Fibroblast of skin of abdomen (primary cell): ENCODE measurements at places on chromosomes 2 and 18.

GRCh38 chr2:231323316-231323715, 72.2 kb upstream of the B3GNT7 start:
- DNase-seq: no peak

DNA sequence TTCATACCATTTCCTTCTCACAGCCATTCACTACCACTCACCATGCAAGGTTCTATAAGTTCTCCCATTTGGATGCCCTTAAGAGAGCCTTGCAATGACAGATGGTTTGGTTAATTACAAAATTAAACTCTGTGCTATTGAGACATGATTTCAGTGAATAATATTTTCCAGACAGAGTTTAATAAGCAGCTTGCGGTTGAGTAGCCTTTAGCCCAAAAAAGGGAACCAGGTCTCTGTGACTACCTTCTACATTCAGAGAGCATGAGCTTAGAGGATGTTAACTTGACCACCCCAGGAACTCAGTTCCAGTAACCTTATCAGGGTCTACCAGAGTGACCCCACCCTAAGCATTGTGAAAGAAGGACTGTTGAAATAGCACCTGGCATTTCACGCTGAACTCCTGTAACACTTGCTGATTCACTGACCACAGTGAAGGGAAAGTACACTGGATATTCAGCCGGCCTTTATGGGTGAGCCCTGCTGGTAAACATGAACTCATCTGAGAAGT, 1173.1 kb upstream of the ZEB2 start:
- DNase-seq: peak; percentile 23

GRCh38 chr2:121809607-121810006, 54.2 kb downstream of the TSN start:
- DNase-seq: no peak

DNA sequence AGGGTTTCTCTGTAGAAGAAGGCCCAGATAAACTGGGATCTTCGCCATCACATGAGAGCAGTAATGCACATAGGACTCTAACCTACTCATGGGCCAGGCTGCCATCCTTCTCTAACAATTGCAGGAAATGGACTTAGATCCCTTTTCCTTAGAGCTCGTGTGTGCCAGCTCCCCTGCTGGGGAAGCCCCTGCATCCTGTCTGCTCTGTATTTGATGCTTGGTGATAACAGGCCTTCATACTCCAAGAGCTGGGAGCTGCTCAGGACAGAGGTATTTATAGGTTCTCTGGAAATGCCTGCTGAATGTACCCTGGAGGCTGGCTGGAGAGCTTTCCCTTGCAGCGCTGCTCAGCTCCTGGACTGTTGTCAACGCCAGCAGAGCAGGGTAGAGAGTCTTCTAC, 249.6 kb downstream of the MTX2 start:
- peak; percentile 24 for DNase-seq

GRCh38 chr2:16062471-16063250, 122.3 kb downstream of the MYCN start:
- no peak for DNase-seq

DNA sequence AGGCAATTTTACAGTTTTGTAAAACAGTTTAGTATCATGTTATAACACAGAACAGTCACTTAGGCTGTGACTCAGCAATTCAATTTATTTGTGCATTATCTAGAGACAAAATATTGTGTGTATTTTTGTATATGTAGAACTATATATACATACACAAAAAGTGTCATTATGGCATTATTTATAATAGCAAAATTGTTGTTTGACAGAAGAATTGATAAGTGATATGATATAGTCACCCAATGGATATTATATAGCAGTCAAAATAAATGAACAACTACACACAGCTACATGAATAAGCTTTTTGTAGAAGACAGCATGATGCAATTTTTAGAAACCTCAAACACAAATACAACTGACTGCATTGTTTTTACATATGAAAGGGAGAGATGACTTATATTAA, 334.0 kb downstream of the TRIB2 start:
- DNase-seq: peak; percentile 39

DNA sequence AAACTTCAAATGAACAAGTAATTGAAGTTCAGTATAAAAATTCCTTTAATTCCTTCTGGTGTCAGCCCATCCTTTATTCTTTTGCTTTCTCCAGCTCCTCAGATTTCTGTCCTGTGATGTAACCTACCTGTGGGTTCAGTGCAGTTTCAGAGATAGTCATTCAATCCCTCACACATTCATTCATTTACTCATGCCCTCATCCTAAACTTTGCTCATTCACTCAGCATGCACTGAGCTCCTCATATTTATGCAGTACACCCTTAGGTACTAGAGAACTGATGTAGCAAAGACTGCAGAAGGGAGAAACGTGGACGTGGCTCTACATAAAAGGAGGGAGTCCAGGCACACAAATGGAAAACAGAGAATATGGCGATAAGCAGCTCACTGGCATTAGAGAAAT, 45.3 kb upstream of the STAT1 start:
- no peak for DNase-seq

DNA sequence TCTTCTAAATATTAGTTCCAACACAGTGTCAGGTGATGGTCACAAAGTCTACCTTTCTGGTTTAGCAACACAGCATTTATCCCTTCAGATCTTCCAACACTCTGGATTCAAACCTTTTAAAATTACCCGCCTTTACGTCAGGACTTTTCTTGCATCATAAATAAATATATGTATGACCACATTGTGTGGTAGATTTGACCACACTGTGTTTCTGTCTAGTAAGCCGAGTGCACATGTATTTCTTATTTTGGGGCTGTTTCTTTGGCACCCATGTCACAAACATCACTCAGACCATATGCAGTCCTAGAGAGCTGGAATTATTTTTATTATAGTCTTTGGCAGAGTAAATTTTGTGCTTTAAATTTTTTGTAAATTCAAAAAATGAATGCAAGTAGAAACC, 172.1 kb downstream of the ANKRD44 start:
- no peak for DNase-seq

- no peak for DNase-seq
Measured at GRCh38 chr2:30688956-30689401, 118.3 kb downstream of the CAPN13 start.

- no peak for DNase-seq
Measured at GRCh38 chr2:110910423-110910822, 178.1 kb downstream of the ACOXL start.

DNA sequence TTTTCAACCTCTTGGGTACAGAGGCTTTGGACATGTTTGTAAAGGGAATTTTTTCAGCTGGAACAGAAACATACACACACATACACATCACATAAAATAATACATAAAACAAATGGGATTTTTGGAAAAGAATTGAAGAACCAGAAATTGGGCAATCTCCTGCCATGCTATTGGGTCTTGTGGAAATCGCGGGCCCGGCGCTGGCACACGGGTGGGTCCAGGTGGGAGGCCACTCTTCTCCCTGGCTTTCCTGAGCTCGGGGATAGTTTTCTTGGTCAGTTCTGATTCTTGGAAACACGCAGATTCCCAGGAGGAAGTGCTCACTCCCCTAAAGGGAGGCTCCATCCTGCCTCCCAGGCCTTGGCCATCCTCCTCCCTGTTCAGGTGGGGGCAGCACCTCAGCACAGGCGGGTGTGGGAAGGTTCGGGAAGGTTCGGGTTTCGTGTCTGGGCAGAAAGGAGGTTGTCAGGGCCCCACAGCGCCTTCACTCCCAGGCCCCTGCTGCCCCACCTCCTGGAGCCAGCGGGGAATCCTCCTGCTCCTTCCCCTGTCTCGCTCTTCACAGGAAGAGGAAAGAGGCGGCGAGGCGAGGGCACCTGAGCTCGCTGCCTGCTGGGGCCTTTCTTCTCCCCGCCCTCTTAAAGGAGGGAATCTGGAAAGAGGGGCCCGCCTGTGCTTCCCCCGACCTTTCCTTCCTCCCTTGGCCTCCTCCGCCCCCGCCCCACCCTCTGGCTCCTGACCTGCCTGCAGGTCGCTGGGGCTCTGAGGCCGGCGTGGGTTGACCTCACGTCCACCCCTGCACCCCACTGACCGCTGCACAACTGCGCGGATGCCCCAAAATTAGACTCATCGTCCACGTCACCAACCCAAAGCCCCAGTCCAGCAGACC, 97.8 kb upstream of the PXDN start:
- DNase-seq: no peak

- DNase-seq: peak; percentile 30
Measured at GRCh38 chr2:220394433-220394832, 767.0 kb downstream of the SLC4A3 start.

GRCh38 chr2:30105556-30105955, 41.3 kb upstream of the YPEL5 start:
- no peak for DNase-seq

DNA sequence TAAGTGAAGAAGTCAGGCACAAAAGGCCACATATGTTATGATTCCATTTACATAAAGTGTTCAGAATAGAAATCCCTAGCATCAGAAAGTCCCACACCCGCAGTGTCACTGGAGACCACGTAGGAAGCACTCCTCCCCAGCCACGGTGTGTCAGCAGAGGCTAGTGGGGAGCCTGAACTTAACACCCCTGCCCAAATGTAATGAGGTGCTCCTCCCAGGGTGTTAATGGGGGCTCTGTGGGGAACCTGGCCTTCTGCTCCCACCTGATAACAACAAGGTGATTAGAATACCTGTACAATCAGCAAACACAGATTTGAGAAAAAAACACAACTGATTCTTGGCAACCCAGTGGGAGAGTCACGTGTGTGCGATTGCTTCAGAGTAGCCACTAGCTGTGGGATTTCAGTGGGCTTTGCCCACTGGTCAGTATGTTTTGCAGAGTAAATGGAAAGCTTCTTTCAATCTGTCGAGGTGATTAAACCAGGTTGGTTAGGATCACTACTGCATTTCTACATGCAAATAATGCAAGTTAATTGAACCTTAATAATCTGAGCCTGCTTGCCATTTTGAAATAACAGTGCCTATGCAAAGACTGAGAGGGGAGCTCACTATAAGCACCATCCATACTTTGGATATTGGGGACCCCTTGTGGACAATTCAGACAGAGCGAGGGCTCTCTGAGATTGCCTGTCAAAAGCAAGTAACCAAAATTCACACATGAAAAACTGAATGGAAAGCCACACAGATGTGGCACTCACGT, 20.6 kb upstream of the ATRAID start:
- peak; percentile 64 for DNase-seq

DNA sequence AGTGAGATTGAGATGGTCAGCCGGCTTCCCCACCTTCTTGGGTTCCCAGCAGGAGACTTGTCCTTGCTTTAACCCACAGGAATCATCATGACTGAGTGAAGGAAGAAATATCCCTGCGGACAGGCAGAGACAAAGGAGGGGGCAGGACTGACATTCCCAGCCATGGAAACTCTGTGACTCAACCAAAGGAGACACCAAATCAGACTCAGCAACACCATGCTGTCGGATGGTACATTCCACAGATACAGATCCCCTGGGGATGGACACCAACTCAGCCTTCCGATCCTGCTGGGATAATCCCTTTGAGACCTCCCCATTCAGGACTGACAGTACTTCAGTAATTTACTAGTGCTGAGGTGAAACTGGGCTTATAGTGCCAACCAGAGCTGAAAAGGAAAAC, 518.3 kb downstream of the XIRP2 start:
- DNase-seq: peak; percentile 77

GRCh38 chr2:217186668-217187159, 326.9 kb upstream of the TNP1 start:
- no peak for DNase-seq

- no peak for DNase-seq
Measured at GRCh38 chr2:96898641-96899412, 28.9 kb upstream of the SEMA4C start.

DNA sequence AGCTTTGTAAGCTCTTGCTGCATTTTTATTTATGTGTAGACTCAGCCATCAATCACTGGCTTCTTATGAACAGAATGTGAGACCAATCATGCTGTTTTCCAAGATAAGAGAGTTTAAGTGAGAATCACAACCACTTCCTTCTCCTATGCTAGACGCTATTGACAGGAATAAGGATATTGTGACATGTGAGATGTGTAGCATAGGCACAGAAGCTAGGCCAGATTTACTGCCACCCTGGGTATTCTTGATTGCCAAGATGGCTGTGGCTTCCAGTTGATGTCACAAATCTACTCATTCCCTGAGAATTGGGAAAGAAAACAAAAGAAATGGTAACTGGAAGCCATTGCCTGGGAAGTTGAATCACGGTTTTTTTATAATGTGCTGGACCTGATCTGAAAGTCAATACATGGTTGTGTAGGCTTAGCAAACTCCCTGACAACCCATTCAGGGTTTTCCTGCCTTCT, 49.9 kb downstream of the RAB27B start:
- DNase-seq: peak; percentile 24

- no peak for DNase-seq
Measured at GRCh38 chr2:86566821-86567190, 3.6 kb upstream of the CHMP3 start.

DNA sequence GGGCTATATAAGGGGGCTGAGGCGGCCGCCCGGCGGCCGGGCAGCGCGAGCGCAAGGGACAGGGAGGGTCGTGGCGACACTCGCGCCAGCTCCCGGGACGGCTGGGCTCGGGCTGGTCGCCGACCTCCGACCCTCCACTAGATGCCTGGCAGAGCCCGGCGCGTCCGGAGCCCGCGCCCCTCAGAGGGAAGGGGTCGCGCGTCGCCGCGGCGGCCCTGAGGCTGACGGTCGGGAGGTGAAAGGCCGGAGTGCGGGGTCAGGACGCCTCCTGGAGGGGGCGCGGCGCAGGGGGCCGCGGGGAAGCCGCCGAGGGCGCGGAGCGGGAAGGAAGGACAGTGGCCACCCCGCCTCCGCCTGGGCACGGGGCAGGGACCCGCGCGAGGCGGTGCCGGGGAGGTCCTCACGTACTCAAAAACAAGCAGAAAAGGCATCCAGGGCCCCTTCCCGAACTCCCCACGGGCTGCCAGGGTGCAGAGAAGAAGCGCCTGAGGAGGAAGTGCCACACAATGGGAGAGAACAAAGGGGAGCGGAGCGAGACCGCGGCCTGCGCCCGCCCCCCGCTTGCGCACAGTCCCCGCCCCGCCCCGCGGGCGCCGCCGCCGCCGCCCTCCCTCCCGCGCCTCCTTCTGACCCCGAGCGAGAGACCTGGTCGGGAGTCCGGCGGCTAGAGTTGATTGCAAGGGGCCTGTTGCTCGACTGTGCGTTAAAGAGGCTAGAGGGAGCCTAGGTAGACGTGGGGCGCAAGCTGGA, 776 bp upstream of the KLF7 start:
- DNase-seq: peak; percentile 91

GRCh38 chr2:218332288-218332687, 24.4 kb upstream of the CATIP start:
- DNase-seq: no peak

DNA sequence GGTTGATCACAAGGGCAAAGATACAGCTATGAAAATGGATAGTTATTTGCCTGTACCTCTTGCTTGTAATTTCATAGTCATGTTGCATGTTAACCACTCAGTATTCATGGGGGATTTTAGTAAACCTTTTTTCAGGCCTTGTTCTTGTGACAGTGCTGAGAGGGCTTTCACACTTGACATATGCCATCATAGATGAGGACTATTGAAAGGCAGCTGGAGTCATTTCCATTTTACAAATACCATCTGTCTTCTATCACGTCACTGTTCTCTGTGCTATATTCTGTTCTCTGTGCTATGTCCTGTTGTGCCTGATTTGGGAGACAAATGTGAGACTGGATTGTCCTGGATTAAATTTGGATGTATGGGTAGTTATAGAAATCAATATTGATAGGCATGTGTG, 131.7 kb downstream of the LYPD6B start:
- no peak for DNase-seq
